Muscle of arm (tissue), 14 donors: ENCODE measurements at places on chromosomes 12 and 14. TPM values are rescaled to one million over a fixed set of nuclear protein-coding genes. Genes with fewer than 3 reads are reported as not detected.

Gene POTEG
- polyA plus RNA-seq: not detected

Gene ADCY6
- polyA plus RNA-seq: 35.5 TPM

Gene PLBD1
- 26.0 TPM for polyA plus RNA-seq

Gene GPX2
- 0.40 TPM for polyA plus RNA-seq

DNA sequence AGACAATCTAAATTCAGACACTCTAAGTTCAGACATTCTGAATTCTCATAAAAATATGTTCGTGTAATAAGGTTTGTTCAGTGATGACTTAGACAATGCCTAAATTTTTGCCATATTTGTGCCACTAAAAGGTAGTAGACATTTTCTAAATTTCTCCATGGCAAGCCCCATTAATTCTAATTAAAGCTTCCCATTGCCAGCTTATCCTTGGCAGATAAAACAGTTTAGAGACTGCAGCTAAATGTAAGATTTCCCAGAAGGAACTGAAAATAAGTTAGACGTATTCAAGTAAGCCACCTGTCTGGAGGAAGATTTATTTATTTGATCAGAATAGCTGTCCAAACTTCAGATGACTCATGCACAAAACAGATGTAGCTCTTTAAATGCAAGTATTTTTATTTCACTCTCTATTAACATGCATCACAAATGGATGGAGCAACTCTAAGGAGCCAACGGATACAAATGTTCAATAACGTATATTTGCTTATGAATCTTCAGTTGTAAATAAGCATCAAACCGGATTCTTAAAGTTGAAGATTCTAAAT lies 130.4 kb downstream of the SLC2A13 start:
- DNase-seq: no peak

DNA sequence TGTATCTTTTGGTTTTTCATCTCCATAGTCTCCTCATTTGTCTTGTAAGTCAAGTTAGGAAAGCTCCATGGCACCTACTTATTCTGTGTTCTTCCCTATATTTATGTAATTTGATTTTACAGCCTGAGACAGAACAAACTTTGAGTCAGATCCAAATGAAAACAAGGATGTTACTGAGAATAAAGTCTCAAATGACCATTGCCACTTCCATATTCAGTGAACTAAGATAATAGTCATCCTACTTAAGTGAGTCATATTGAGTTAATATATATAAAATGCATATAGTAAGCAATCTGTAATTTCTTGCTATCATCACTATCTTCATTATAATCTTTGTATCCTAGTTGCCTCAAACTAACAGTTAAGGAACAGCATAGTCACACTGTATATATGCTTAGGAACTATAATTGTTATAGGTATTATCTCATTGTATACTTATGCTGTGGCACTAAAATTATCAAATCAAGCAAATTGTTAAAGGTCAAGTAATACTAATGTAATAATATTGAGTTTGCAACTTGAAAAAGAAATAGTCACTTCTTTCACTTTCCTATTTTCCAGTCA lies 30.8 kb downstream of the TMTC3 start:
- no peak for DNase-seq

DNA sequence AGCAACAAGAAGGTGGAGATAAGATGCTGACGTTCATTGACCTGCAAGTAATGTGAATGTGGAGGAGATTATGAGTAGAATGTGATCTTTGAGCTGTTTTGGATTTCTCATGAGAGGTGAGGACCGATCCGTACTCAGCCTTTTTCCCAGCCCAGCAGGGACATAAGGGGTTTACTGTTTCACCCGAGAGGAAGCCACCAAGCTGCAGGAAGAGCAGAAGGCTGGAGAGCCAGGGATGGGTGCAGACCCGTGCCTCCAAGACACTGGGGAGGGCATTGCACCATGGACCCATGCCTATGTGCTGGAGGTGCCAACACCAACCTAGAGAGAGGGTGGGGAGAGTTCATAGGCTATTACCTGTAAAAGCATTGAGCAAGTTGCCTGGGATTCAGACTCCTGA lies 206.0 kb upstream of the DIO3 start:
- no peak for DNase-seq

- DNase-seq: no peak
These were observed 215.3 kb downstream of the SEC23A start for GRCh38 chr14:38887696-38888095.

DNA sequence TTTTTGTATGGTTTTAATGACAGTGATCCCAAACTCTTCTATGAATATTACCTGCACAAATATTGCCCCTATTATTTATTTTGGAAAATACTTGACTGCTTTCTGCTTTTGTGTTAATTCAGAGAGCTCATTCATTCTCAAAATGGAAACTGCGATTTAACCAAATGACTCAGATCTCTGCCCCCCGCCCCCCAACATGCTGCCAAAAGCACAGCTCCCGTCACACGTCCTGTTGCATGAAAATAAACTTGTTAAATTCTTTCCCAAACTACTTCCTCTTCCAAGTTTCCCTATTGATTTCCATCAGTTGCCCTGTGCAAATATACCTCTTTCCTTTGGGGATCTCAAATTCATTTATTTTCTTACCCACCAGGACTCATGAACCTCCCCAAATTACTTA lies 18.0 kb upstream of the NRDE2 start:
- DNase-seq: no peak

DNA sequence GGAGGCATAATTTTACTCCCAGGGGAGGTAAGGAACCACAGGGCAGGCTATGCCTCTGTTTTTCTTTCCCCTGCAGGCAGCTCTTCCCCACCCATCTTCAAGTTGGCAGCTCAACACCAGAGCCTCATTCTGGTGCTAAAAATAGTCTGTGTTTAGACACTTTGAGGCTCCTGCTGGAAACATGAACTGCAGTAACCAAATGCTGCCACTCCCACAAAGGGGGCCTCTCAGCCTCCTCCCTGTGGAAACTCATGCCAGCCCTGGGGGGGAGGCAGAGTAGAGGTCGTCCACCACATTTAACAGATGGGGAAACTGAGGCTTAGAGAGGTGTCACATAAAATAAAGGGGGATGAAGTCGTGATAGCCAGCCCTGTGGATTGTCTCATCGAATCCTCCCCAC lies 61.4 kb downstream of the WSCD2 start:
- DNase-seq: no peak

DNA sequence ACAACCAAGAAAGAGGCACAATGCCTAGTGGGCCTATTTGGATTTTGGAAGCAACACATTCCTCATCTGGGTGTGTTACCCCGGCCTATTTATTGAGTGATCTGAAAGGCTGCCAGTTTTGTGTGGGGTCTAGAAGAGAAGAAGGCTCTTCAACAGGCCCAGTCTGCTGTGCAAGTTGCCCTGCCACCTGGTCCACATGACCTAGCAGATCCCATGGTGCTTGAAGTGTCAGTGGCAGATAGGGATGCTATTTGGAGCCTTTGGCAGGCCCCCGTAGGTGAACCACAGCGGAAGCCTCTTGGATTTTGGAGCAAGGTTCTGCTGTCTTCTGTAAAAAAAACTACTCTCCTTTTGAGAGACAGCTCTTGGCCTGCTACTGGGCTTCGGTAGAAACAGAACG lies 820.1 kb downstream of the TMTC2 start:
- no peak for DNase-seq

- no peak for DNase-seq
These were observed 39.8 kb downstream of the C12orf42 start for GRCh38 chr12:103456006-103456405.

DNA sequence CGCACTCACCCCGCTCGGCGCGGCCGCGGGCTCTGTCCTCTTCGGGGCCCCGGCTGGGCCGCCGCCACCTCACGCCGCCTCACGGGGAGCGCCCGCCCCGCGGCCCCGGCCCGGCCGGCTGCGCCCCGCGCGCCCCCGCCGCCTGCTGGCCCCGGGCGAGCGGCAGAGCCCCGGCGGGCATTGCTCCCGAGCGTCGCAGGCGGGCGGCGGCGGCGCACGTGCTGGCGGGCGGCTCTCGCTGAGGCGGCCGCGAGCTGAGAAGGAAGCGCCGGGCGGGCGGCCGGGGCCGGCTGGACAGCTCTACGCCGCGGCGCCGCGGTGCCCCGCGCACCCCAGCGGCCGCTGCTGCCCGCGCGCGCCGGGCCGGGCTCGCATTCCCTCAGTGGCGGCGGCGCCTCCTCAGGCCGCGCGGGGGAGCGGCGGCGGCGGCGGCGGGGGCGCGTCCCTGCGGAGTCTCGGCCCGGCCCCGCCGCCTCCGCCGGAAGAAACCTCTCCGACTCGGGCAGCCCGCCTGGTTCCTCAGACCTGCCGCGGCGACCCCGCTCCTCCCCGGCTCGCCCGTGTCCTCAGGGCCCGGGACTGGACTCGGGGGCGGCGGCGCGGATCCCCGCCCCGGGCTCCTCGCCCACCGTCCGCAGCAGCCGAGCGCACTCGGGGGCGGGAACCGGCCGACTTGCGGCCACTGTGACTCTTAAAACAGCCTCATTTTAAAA lies at the start of gene PITPNM2:
Gene PITPNM2 (minus strand): TSS at position 347 of the 713 bp plus-strand sequence. CDS start 116,500 bp downstream, outside the sequence.
- no peak for DNase-seq

GRCh38 chr14:64708148-64709004 lies 4.2 kb downstream of the PLEKHG3 start:
- no peak for DNase-seq

- DNase-seq: no peak
These were observed 151.5 kb downstream of the TTC8 start for GRCh38 chr14:88975926-88976325.

DNA sequence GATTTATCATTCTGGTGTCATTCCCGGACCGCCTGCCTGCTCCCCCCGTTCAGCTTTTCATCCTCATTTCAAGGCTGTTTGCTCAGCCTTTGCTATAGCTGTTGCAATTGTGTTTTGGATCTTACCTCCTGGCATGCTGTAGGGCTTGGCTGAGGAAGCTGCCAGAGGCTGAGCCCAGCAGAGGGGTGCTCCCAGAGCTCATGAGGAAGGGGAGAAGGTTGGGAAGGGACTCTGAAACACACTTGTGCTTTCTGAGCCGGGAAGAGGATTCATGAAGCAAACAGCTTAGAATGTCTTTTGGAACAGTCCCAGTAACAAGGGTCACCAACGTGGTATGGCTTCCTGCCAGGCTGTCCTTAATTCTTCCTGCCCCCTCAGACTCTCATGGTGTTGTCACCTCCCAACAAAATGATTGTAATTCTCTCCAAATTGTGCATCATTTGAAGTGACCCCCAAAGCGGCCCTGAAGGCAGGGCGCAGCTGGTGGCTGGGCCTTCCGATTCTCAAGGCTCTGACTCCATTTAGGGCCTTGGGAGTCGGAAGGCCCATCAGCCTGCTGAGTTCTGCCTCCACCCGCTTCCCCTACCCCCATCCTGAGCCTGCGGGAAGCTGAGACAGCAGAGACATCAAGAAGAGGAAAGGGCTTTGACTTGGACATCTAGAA lies 111.9 kb upstream of the ARHGAP5 start:
- DNase-seq: no peak

DNA sequence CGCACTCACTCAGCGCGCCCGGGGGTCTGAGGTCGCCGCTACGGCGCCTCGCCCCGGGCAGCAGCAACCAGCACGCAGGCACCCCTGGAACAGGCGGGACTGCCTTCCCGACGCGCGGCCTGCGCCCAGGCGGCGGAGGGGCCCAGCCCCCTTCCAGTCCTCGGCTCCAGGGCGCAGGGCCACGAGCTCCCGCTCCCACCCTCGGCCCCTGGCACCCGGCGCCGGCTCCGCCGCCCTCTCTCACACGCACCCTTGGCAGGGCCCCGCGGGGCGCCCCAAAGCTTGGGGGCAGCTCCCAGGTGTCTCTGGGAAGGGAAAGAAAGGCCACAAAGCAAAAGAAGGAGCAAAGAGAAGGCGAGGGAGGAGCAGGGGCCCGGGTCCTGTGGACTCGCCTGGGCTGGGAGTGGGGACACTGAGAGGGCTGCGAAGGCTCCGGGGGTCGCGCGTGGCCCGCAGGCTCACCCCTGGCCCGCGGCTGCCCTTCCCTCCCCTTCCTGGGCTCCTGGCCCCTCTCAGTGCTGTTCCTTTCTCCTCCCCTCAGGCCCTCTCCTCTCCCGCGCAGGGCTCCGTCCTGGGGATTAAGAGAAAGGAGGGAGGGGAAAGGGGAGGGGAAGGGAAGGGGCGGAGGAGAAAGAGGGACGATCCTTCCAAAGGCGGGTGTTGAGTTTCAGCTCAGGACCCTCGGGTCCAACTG lies 907 bp upstream of the EFS start:
- DNase-seq: peak; percentile 88
